ENCODE measurements at places on chromosomes 13 and 19.

DNA sequence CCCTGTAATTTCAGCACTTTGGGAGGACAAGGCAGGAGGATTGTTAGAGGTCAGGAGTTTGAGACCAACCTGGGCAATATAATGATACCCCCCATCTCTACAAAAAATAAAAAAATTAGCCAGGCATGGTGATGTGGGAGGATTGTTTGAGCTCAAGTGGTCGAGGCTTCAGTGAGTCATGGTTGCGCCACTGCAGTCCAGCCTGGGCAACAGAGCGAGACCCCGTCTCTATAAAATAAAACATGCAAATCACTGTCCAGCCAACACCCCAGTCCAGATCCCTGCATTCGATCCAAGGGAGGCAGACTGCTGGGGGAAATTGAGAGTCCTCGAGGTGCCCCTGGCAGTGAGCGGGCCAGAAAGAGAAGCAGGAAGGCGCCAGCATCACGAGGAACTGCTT is 7.0 kb downstream of the CYTH2 start:
- no peak for DNase-seq

DNA sequence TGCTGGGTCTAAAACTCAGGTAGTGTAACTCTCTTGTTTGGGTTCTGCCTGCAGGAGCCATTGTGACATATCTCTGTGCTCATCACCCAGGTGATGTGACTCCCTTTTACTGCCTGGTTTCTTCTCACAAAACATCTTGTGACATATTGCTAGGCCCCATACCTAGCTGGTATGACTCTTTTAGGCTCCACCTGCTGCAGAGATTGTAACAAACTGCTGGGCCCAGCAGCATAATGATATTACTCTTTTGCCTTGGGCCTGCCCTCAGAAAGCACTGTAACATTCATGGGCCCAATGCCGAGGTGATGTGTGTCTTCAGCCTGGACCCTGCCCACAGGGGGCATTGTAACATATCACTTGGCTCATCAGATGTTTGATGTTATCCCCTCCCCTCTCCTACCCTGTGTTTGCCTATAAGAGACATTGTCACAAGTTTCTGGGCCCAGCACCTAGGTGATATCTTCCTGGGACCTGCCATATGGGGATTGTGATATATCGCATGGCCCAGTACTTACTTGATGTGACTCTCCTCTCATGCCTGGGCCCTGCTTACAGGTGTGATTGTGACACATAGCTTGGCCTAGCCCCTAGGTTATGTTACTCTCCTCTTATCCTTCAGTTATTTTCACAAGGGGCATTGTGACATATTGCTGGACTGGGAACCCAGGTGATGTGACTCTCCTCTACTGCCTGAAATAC is 18.0 kb upstream of the ZNF681 start:
- no peak for DNase-seq

DNA sequence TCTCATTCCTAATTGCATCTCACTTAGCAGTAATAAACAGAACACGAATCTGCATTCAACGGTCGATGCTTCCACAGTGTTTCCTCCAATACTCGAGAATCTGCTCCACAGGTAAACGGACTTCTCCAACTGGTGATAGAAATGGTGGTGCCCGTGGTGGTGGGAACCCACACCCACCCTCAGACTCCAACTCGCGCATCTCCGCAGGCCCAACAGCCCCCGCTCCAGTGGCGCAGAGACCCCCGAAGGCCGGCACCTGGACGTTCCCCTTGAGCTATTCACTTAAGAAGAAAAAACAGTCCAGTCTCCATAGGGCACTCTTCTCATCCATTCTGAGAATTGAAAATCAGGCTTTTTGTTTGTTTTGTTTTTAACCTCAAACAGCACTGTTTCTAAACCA is 13.8 kb upstream of the RASA3 start:
- no peak for DNase-seq

GRCh38 chr13:107066355-107066754 is 498.4 kb upstream of the ARGLU1 start:
- no peak for DNase-seq

DNA sequence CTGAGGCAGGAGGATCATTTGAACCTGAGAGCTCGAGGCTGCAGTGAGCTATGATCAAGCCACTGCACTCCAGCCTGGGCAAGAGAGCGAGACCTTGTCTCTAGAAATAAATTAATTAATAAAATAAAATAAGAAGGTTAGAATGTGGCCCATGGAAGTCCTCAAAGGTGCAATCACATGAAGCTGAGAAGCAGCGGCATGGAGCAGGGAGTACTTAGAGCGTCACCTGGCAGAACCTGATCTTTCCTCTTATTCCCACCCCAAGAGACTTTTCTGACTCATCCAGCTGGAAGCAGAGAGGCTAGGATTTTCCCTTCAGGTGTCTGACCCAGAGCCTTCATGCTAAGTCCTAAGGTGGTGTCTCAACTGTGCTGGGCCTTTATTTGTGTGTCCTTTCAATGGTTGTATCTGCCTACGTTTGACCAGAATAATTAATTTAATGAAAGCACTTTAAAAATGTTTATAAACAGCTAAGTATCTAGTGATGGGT is 8.9 kb upstream of the MRPS31 start:
- no peak for DNase-seq

- DNase-seq, result no peak
These were observed 3.1 kb downstream of the GRIN3B start for GRCh38 chr19:1003283-1003682.

Data from GM19239 (cell line).